ENCODE measurements at places on chromosomes 11 and 22.

GRCh38 chr11:46618837-46619236 is 1.5 kb downstream of the ATG13 start:
- no peak for DNase-seq

DNA sequence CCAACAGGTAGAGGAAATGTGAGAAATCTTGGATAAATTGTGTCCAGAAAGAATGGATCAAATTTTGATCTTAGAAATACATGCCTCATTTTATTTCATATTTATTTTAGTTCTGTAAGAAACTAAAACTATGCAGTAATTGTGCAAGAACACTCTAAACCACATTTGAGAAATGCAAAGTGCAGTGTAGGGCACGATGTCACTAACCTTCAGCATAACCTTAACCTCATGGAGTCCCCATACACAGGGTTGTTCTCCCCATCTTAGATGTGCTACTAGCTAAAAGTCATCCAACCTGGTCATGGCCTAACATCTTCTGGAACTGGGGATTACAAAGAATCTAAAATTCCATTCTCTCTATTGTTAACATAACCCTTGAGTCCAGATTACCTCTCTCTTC is 48.4 kb upstream of the ARHGAP42 start:
- no peak for DNase-seq

GRCh38 chr22:23242473-23243001 is 62.2 kb downstream of the BCR start:
- peak; percentile 29 for DNase-seq

DNA sequence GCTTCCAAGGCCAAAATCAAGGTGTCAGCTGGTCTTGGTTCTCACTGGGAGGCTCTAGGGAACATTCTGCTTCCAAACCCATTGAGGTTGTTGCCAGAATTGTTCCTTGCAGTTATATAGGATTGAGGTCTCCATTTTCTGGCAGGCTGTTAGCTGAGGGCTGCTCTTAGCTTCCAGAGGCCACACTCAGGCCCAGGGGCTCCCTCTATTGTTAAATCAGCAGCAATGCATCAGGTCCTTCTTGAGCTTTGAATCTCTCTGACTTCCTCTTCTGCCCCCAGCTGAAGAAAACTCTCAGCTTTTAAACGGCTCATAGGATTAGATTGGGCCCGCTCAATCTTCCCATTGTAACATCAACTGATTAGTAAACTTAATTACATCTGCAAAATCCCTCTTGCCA is 39.3 kb upstream of the BSX start:
- peak; percentile 4 for DNase-seq

DNA sequence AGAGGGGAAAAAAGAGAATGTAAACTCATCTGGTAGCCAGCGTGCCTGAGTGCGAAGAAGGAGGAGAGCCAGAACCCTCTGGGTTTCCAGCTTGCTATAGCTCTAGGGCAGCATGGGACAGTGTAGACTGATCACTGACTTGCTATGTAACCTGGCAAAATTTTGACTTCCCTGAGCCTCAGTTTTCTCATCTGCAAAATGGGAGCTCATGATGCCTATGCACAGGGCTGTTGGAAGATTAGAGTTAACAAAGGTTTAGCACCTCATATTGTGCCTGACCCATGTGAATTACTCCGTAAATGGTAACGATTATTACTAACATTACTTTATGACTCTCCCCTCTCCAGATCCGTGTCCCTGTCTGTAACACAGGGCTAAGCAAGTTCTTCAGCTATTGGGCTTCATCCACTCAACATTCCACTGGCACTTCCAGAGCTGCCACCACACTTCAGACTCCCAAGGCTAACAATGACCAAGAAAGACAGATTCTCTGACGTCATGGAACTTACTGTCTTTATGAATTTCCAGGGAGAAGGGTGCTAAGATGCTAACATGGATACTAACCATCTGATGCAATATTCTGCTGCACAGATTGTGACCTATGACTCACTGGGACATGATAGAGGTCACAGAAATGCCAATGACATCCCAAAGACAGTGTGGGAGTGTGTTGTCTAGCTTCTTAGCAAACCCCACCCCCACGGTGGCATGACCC is 195.2 kb downstream of the TRIM29 start:
- DNase-seq = no peak

DNA sequence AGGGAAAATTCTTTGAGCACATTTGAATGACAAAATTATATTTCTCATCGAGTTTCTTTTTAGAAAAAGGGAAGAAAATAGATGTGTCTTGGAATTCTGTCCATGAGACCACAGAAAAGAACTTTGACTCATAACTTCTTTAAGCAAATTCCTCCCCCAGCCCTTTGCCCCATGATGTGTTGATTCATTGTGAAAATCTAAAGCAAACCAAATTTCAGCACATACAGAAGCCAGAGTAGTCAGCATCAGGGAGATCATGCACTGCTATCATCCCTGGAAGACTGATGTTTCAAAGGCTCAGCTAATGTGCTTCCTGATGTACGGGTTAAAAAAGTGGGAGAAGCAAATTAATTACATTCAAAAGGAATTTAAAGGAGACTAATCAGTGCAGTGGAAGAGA is 159.7 kb downstream of the FAT3 start:
- DNase-seq = no peak

- no peak for DNase-seq
Observed at GRCh38 chr11:282171-282570, 4.0 kb downstream of the NLRP6 start.

- no peak for DNase-seq
Observed at GRCh38 chr11:129732941-129733340, 82.7 kb upstream of the TMEM45B start.

GRCh38 chr11:20617346-20618005 is 18.1 kb downstream of the SLC6A5 start:
- no peak for DNase-seq

DNA sequence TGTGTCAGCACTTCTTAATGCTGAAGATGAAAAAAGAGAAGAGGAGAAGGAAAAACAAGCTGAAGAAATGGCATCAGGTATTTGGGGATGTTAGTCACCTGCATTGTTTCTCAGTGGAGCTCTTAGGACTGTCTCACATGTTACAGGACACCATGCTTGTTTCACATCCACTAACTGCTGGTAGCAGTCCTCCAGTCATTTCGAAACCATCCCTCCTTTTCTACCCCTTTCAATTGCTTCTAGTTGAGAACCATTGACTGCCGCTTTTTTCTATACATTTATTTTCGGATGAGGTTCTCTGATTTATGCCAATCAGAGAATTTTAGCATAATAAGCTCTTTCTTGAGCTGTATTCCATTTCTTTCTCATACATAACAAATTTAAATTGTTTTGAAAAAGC is 21.5 kb downstream of the BIRC2 start:
- DNase-seq = no peak

- no peak for DNase-seq
Observed at GRCh38 chr11:119347940-119348605, 1.6 kb upstream of the MFRP start.

DNA sequence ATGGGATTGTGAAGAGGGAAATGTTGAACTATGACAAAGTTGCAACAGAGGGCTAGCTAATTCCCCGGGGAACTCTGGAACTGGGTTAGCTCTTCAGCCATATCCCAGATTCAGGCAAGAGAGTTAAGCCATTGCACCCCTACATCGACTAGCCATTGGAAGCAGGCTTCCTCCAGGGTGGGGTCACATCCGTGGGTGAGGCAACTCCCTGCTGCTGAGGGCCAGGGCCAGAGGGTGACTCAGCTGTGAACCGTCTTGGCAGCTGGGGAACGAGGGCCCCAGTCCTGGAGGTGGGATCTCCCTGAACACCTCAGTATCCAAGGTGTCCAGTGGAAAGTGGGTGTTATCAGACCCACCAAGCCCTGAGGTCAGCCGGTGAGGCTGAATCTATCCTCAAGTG is 41.1 kb downstream of the RPS6KA4 start:
- no peak for DNase-seq

DNA sequence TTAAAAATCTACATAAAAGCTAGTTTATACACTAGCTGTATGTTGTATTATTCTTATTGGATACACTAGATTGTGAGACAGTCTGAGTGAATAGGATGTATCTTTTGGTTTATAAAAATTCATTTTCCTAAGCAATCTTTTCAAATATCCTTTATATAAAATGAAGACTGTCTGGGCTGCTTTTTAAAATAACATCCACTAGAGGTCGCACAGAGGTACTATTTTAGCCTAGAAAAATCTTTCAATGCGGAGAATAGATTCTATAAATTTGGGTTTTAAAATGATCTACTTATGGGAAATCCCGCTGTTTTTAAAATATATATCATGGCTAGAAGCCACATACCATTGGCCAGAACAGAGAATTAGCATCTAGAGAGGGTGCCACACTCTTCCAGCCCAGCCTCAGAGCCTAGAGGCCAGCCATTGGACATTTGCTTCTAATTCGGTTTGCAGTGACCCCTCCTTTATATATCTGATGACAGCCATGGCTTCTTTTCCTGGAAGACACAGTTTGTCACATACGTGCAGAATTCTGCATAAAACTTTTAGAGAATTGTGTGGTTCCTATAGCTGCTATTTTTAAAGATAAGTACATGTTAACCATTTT is 7.3 kb downstream of the C11orf97 start:
- DNase-seq = no peak

DNA sequence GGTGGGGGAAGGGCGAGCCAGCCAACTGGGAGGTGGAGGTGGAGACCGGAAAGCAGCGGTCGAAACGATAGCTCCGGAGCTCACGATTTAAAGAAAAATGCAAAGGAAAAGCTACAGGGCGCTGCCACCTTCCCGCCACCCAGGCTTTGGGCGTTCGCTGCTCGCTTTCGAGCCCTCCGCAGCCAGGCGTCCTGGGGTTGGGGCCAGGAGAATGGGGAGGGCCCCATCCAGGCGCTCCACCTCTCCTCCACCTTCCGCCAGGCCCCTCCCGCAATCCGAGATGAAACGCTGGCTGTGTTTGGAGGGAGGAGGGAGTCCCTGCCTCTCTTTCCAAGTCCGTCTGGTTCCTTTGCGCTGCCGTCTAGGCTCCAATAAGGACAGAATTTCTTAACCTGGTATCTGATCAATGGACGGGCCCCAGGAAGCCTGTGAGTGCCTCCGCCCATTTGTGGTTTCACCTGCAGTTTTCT is 483 bp upstream of the ABTB2 start:
- DNase-seq = peak; percentile 48

DNA sequence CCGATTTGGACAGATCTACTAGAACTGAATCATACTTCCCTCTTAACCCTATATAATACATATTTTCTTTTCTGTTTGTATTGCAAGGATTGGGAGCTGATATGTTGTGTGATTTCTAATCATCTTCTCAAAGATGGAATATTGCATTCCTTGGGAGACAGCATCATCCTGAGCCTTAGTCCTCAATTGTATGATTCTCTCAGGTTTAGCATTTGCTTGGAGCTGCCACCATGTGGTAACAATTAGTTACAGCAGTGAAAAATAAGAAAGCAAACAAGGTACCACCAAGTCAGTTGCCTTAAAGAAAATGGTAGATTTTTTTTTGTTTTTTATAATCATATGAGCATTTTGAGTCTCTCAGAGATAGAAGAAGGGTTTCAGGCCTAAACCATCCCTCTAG is 11.9 kb downstream of the SNX19 start:
- no peak for DNase-seq

DNA sequence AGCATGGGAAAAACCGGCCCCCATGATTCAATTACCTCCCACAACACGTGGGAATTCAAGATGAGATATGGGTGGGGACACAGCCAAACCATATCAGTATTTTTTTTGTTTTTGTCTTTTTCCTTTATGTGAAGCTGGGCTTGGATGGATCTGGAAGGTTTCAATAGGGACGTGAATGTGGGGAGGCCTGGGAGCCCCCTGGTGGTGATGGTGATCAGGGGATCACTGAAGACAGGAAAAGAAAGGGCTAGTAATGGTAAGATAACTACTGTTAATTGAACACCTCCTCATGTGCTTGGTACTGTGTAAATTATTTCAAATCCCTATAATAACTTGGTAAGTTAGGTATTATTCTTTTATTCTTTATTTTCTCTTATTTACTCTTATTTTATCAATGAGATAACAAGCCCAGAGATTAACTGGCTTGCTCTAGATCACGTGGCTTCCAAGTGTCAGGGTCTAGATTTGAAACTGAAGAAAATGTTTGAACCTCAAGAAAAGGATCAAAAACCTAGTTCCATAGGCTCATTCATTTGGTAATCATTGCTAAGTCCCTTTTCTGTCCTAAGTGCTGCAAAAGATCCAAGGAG is 364.2 kb downstream of the TENM4 start:
- peak; percentile 48 for DNase-seq

- no peak for DNase-seq
Observed at GRCh38 chr11:93238956-93239355, 41.2 kb upstream of the SLC36A4 start.

GRCh38 chr11:12245549-12246016 is 131.8 kb upstream of the PARVA start:
- no peak for DNase-seq

- DNase-seq = no peak
Observed at GRCh38 chr11:87775036-87775435, 400.2 kb downstream of the RAB38 start.

- no peak for DNase-seq
Observed at GRCh38 chr11:86248609-86249008, 4.1 kb downstream of the EED start.

- DNase-seq = no peak
Observed at GRCh38 chr22:23803001-23803819, 16.4 kb downstream of the SMARCB1 start.
